Anterior cingulate cortex (tissue), 58 donors: ENCODE measurements at places on chromosomes 11 and 22.

DNA sequence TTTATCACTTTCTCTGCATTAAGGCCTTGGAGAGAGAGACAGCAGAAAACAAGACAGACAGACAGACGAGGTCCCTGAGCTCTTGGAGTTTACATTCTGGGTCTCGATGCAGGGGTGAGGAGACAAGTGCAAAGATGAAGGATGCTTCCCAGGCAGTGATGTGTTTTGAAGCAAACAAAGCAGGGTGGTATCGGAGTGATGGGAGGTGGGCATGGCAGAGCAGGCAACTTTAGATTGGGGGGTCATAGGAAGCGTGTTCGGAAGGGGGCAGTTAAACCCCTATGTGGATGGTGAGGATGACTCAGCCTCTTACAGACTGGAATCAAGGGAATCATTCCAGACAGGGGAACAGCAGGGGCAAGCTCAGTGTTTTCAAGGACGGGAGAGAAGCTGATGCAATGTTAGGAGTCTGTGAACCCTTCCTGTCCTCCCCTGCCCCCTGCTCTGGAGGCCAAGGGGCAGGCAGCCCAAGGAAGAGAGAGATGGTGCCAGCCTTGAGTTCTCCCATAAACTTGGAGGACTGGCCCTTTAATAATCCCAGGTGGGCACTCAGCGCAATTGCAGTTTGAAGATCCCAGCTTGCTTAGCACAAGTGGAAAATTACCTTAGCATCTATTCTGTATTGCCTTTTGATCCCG is 180.2 kb downstream of the CHST1 start:
- DNase-seq: no peak

DNA sequence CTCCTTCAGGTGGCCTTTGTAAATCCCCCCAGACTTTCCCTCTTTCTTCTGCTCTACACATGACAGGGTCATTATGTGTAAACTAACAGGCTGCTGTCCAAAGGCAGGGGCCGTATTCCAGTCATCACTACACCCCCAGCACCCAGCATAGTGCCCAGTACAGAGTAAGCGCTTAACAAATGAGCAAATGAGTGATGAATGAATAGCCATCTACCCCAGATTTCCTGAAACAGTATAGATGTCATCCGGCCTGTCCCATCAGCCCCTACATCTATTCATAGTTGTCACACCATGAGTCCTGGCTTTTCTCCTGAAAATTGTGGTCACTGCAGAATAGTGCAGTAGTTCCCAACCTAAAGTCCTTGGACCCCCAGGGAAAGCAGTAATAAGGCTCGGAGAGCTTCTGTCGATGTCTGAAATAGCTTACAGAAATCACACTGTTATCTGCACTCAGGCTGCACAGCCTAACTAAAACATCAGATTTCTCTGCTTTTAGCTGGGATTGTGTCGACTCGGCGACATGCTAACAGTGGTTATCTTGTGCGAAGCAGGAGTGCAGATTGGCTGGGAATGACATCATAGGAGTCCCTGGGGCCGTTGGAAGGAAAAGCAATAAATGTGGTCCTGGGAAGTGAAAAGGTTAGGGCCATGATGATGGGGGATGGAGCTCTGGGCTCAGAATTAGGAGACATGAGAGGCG is 143.8 kb upstream of the NECTIN1 start:
- no peak for DNase-seq

- no peak for DNase-seq
Measured at GRCh38 chr11:68441466-68442230, 18.9 kb upstream of the PPP6R3 start.

- no peak for DNase-seq
Measured at GRCh38 chr22:38754751-38755154, 1.0 kb downstream of the SUN2 start.

DNA sequence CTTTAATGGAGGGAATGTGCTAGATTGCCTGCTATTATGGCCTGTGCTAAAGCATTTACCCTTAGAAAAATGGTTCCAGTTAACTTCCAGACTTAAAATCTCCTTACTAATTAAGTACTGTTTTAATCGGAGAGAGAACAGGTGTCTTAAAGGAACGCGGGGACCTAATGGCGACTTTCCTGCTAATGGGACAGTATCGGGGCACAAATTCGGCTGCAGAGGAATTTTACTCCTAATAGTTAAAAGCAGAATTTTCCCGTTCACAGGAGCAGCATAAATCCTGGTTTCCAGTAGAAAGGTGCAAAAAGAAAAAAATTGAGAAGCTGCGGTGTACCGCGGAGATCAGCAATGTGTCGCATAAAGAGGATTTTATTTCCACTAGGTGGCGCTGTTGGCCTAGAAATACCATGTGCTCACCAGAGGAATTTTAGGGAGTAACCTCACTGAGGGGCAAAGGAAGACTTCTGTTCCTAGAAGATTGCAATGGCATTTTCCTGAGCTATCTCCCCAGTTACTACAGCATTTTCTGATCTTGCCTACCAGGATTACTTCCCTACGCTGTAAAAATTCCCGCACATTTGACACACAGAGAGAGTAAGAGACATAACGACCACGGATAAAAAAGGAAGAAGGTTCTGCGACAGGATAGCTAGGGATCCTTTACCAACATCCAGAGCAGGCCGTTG is 44.5 kb downstream of the ZNF280B start:
- peak; percentile 14 for DNase-seq

- no peak for DNase-seq
Measured at GRCh38 chr11:133903875-133904817, 52.6 kb downstream of the IGSF9B start.

- DNase-seq: no peak
Measured at GRCh38 chr22:12601870-12602779, 2925.9 kb upstream of the OR11H1 start.

DNA sequence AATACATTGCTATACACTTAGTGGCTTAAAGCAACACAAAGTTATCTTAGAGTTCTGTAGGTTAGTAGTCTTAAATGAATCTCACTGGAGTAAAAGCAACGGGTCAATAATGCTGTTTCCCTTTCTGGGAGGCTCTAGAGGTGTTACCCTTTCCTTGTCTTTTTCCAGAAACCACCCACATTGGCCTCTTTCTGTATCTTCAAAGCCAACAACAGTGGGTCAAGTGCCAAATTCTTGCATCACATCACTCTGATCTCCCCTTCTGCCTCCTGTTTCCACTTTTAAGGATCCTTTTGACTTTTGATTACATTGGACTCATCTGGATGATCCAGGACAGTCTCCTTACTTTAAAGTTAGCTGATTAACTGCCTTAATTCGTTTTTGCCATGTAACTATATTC is 93.6 kb downstream of the DDX10 start:
- no peak for DNase-seq

DNA sequence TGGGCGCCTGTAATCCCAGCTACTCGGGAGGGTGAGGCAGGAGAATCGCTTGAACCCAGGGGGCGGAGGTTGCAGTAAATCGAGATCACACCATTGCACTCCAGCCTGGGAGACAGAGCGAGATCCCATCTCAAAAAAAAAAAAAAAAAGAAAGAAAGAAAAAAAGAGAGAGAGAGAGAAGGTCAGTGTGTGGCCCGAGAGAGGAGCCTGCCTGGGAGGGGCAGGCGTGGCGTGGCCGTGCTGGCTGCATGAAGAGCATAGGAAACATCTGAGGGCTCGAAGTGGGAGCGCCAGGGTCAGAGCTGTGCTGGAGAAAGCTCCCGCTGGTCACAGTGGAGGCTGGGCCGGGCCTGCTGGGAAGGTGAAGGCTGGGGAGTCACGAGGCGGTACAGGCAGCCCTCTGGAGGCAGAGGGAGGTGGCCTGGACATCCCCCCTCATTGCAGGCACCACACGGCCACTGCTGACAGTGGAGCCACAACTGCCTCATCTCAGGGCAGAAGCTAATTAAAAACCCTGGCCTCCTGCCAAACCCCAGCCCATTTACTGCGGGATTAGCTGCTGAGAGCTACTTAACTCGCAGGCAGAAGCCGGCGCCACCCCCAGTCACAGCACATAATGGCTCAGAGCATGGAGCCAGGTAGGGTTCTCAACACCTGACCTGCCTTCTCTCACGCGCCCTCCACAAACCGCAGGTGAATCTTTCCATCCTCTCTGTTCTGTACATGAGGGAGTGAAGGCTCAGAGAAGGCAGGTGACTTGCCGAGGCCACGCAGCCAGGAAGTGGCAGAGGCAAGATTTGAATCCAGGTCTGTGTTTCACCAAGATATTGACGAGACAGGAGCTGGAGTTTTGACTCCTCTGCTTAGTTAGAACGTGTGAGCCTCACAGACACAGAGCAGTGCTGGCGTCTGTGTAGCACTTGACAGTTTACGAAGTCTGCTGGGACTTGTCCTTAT is 32.6 kb downstream of the NFAM1 start:
- DNase-seq: no peak

GRCh38 chr11:67303835-67304411 is 593 bp downstream of the SSH3 start:
- DNase-seq: no peak

DNA sequence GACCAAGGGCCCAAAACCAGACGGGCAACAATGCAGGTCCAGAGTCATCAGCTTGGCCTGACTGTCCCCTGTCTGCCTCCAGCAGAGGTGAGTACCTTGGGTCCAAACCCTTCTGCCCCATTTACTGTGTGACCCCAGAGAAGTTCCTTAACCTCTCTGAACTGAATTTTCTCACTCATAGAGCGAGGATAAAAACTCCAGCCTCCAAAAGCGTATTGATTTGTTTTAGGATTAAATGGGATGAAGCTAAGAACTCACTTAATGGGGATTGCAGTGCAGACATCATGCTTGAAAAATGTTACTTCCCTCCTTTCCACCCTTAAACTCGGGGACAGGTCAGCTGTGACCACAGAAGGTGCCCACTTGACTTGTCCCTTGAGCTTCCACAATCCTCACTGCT is 22.6 kb downstream of the IGLL1 start:
- DNase-seq: no peak

- no peak for DNase-seq
Measured at GRCh38 chr11:128279866-128280265, 307.5 kb downstream of the ETS1 start.

- DNase-seq: no peak
Measured at GRCh38 chr22:37514526-37515051, 4.6 kb downstream of the CARD10 start.

- no peak for DNase-seq
Measured at GRCh38 chr11:2190657-2191471, 19.2 kb upstream of the TH start.

DNA sequence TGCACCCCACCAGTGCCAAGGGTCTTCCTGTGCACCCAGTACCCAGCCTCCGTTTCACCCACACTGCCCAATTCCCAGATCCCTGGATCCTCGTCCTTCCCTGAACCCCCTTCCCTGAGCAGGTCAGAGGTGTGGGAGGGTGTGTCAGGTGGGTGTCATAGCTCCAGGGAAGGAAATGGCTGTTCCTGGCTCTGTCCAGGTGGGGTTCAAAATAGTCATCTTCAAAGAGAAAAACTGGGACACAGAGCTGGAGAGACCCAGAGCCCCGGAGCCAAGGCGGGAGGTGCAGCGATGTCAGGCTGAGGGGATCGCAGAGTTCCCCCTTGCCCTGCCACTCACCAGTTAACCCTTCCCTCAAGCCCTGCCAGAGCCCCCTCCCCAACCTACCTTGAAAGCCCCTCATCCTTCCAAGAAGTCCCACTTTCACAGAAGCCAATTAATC is 698 bp downstream of the C1QTNF4 start:
- DNase-seq: no peak

DNA sequence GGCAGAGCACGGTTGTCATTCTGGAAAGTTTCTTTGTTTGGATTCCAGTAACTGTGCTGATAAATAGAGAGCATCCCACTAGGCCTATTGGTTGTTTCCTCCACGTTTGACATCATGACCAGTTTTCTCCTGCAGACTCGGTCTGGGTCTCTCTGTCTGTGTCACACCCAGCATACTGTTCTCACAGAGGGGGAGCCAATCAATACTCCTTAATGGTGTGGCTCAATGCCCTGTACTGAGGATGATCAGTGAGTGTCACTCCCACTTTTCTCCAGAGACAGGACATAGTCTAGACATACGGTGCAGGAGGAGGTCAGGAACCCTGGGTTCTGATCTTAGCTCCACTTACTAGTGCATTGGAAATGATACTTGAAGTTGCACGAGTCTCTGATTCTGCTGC is 88.2 kb upstream of the BLID start:
- DNase-seq: no peak

GRCh38 chr11:74468936-74469335 is 1.6 kb upstream of the KCNE3 start:
- DNase-seq: no peak

GRCh38 chr11:12141283-12141682 is 30.9 kb downstream of the MICAL2 start:
- no peak for DNase-seq
